ENCODE measurements at places on chromosomes 2 and 18. TPM values are rescaled to one million over a fixed set of nuclear protein-coding genes. Genes with fewer than 3 reads are reported as not detected.

IFIH1 gene
- 2.7 TPM for total RNA-seq

RAX gene
- not detected for total RNA-seq

ESCO1 gene
- 23.0 TPM for total RNA-seq

CDK5R2 gene
- total RNA-seq, result 0.18 TPM

DNA sequence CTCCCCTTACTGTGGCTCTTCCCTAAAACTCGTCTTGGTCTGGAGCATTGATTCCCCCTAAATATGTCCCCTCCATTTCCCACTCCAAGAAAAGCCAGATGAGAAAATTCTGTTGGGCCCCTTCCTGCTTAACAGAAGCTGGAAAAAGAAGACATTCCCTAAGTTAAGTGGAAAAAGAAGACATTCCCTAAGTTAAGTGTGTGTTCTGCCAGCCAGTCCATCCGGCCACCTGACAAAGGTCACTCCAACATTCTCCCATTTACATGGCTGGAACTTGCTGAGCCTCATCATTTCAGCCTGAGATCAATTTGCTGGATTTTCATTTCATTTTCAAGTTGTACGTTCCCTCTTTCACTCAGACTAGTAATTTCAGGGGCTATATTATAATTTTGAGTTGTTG lies 52.0 kb downstream of the LYPD1 start:
- H3K27me3 ChIP-seq, result no peaks in the 10 kb centered on the region
- no peak for DNase-seq
- H3K36me3 ChIP-seq, result no peaks in the 10 kb centered on the region
- H3K4me3 ChIP-seq, result no peak overlapping the region
- no peaks in the 10 kb centered on the region for H3K4me1 ChIP-seq

DNA sequence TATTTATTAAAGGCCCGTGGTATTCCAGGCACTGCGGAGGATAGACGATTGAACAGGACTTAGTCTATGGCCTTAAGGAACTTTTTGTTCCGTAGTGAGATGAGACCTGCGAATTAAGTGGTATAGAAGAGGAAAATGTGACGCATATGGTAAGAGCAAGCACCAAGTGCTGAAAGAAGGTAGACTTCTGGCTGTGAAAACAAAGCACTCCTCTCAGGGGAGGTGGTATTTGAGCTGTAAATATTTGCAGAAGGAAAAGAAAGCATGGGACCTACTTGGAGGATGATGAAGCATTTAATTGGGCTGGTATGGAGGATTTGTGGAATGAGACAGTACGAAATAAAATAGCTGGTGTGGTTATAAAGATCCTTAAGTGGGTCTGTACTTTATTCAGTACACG lies 62.5 kb downstream of the GPR39 start:
- no peak overlapping the region for H3K4me3 ChIP-seq
- H3K27ac ChIP-seq, result no peak overlapping the region
- H3K36me3 ChIP-seq, result no peaks in the 10 kb centered on the region
- no peaks in the 10 kb centered on the region for H3K4me1 ChIP-seq
- DNase-seq, result no peak

All from Caco-2 (cell line).